ENCODE measurements at places on chromosomes 3 and 15.

DNA sequence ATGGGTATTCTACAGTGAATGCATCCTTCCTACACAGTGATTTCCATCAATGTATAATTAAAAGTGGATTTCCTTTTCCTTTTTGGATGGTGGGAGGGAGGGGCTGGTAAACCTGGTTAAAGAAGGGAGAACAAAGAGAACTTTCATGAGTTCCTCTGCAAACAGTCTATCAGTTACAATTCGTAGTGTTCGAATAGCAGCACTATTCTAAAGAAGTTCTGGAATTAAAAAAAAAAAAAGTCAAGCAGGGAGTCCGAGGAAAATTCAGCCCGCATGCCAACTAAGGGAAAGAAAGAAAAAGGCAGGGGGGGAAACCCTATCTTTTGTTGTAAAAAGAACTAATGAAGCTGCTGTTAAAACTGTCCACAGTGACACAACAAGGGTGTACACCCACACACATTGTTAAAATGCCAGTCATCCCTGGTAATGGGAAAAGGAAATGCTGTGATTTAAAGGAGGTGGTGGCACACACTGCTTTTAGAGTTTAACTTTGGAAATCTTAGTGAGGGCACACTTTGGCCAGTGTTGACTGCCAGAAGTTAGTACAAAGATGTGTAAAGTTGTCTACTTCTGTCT is 521.2 kb downstream of the ZIC1 start:
- no peak for DNase-seq

DNA sequence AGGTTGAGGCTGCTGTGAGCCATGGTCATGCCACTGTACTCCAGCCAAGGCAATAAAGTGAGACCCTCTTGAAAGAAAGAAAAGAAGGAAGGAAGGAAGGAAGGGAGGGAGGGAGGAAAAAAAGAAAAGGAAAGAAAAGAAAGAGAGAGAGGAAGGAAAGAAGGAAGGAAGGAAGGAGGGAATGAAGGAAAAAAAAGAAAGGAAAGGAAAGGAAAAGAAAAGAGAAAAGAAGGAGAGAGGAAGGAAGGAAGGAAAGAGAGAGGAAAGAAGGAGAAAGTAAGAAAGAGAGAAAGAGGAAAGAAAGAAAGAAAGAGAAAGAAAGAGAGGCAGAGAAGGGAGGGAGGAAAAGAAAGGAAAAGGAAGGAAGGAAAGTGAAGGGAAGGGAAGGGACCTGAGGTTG is 20.4 kb upstream of the ACTL6A start:
- no peak for DNase-seq

DNA sequence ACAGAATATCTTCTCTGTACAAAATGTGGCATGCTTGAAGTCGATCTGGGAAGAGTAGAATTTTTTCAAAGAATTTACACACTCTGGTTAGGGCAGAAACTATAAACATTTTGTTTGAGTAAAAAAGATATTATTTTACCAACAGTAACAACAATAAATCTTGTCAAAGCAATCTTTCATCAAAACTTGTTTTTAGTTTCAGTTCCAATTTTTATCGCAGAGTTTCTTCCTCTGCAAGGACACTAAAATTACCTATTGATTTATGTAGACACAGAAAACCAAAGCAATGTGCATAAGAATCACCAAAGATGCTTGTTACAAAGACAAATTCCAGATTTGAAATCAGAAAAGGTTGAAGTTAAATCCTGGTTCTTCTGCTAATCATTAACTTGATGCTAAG is 61.9 kb downstream of the CGGBP1 start:
- no peak for DNase-seq

DNA sequence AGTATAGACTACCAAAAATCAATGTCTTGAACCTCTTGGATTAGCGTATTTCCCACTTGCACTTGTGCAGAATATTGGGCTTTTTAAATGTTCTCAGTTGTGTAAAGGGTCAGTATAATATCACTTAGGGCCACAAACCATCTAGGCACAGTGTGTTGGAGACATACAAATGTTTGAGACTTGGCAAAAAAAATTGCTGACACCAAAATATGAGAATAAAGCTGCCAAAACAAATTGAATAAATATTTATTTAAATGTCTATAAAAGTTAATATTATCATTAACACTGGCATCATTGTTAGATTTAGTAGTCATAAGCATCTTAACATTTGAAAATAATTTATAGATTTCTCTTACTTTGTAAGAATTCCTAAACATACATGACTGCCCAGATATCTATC is 30.9 kb upstream of the MLF1 start:
- no peak for DNase-seq

GRCh38 chr3:50314342-50314741 is 8.2 kb downstream of the HYAL2 start:
- DNase-seq, result no peak

DNA sequence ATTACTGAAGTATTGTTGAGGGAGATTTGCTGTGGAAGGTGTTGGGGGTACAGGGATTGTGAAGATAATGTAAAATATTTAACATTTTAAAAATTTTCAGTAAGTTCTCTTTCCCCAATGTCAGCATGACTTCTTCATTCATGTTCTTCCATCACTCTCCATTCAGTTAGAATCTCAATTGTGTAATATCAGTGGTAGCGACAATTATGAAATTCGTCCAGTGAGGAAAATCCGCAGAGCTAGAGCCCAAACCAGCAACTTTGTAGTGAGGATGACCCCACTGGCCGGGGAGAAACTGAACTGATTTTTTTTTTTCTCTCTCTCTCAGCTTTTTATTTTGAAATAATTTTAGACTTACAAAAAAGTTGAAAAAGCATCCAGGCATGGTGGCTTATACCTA is 171.7 kb downstream of the PGPEP1L start:
- DNase-seq, result no peak

DNA sequence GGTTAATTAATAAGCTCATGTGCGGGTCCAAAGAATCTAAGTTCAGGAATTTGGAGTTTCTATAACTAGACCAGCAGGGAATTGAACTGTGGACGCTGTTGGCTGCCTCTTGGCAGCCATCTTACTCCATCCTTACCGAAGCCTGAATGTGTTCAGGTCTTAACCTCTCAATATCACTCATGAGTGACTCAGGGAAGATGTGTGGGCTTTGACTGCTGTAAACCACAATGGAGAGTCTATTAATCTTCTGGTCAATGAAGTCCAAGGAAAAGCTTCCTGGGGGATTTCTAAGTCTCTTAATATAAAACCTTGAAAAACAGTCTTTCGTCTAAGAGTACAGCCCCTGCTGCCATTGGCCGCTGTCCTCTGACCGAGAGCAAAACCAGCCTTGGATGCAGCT is 46.7 kb upstream of the OXTR start:
- no peak for DNase-seq

- DNase-seq, result no peak
Measured at GRCh38 chr15:92277776-92278175, 115.9 kb upstream of the ST8SIA2 start.

DNA sequence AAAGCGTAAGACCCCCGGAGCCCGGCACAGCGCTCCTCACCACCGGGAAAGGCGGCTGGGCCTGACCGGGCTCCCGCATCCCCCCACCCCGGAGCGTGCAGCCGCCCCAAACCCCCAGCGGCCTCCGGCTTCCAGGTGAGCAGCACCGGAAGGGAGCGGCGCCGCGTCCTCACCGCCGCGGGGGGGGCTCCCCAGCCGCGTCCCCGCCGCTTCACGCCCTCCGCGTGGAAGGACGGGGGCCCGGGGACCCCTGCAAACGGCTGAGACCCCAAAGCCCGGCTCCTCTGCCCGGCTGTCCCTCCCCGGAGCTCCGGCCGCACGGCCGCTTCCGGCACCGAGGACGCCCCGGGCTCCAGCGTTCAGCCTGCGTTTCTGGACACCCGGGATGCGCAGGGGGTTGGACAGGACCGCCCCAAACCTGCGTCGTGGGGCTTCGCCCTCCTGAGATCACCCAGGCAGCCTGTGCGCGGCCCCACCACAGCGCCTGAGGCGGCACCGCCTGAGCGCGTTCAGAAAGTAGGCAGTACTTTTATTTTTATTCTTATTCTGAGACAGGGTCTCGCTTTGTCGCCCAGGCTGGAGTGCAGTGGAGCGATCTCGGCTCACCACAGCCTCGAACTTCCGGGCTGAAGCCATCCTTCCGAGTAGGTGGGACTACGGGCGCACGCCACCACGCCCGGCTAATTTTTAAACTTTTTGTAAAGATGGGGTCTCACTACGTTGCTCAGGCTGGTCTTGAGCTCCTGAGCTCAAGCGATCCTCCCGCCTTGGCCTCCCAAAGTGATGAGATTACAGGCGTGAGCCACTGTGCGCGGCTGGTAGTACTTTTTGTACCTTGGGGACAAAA is 51.6 kb upstream of the BLM start:
- peak; percentile 83 for DNase-seq

GRCh38 chr3:177481329-177481728 is 284.0 kb upstream of the TBL1XR1 start:
- DNase-seq, result no peak

DNA sequence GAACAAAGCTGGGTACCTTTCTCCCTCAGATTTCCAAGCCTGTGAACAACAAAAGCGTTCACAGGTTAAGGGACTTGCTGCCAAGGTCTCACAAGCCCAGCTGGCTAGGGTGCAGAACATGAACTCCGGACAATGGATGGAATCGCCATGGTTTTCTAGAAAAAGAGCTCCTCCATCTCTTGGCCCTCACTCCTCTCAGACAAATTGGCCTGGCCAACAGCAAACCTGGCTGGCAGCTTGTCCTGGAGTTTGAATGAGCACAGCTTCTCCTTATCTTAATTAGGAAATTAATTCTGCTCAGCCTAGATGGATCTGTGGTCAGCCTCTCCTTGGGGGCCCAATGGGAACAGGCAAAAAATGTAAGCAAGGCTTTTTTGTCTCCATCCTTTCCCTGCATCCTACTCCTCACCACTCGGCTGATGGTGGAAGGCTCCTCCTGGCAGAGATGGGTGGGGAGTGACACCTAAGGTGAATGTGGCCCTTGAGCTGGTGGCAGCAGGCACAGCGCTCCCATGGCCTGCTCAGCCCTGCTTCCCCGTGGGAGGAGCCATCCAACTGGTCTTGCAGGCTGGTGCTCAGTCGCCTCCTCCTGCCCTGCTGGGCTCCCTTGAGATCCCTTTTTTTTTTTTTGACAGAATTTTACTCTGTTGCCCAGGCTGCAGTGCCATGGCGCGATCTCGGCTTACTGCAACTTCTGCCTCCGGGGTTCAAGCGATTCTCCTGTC is 5.8 kb downstream of the KLHL25 start:
- DNase-seq, result peak; percentile 70

- peak; percentile 78 for DNase-seq
Measured at GRCh38 chr15:61155741-61156700, 73.1 kb downstream of the RORA start.

DNA sequence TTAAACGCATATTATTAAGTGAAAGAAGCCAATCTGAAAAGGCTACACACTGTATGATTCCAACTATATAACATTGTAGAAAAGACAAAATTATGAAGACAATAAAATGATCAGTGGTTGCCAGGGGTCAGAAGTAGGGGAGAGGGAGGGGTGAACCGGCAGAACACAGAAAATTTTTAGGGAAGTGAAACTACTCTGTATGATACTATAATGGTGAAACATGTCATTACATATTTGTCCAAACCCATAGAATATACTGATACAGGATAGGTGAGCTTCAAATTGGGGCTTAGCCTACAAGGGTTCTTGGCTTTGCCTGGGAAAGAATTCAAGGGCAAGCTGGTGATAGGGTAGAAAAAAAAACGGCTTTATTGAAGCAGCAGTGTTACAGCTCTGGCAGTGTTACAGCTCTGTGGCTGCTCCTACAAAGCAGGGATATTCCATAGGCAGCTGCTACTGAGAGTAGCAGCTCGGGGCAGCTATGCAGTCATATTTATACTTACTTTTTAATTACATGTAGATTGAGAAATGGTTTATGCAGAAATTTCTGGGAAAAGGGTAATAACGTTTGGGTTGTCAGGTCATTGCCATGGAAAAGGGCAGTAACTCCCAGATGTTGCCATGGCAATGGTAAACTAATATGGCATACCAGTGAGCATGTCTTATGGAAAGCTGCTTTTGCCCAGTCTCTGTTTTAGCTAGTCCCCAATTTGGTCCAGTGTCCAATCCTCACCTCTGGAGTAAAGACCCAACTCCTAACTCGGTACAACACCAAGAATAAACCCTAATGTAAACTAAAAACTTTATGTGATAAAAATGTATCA is 125.1 kb upstream of the SLC25A36 start:
- DNase-seq, result no peak

DNA sequence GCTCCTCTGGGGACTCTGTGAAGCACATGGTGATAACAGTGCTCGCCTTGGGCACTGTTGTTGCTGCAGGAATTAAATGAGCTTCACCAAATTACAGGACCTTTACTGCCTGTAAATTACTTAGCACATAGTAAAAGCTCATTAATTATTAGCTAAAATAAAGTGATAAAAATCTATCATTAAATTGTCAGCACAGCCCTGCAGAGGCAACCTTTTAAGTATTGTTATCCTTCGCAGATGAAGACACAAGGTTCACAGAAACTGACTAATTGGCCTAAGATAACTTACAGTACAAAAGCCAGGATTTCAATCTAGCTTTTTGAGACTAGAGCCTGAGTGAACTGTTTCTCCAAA is 96.0 kb downstream of the ST6GAL1 start:
- DNase-seq, result no peak

- no peak for DNase-seq
Measured at GRCh38 chr3:53182764-53183355, 21.9 kb downstream of the PRKCD start.

GRCh38 chr15:57235873-57236272 is 140.4 kb upstream of the CGNL1 start:
- no peak for DNase-seq

Data from cardiac septum (tissue), 1 donor.